ENCODE measurements at places on chromosomes 2 and 18. TPM values are rescaled to one million over a fixed set of nuclear protein-coding genes. Genes with fewer than 3 reads are reported as not detected.

The NLRC4 gene
- 0.11 TPM for total RNA-seq

The PROKR1 gene
- total RNA-seq, result 3.1 TPM

The IL1RL2 gene
- 1.4 TPM for total RNA-seq

The GREB1 gene
- 18.5 TPM for total RNA-seq

The CNNM3 gene
- 27.4 TPM for total RNA-seq

The CD8A gene
- 0.27 TPM for total RNA-seq

The DYNAP gene
- total RNA-seq, result not detected

The NEU4 gene
- 0.66 TPM for total RNA-seq

The CDH19 gene
- 9.6 TPM for total RNA-seq

The AKAIN1 gene
- total RNA-seq, result 1.3 TPM

The ATOH8 gene
- 17.6 TPM for total RNA-seq

The ICA1L gene
- 44.2 TPM for total RNA-seq

The NETO1 gene
- 49.0 TPM for total RNA-seq

The HTR2B gene
- total RNA-seq, result 1.0 TPM

The APOB gene
- 0.11 TPM for total RNA-seq

The BOLL gene
- total RNA-seq, result 0.27 TPM

The PCARE gene
- 57.0 TPM for total RNA-seq

The WDR43 gene
- total RNA-seq, result 51.7 TPM

The ERICH2 gene
- not detected for total RNA-seq

The DPP10 gene
- 22.3 TPM for total RNA-seq

The RGPD4 gene
- 2.2 TPM for total RNA-seq

The FOXD4L1 gene
- total RNA-seq, result not detected

The DSG3 gene
- 3.1 TPM for total RNA-seq

The KIF5C gene
- total RNA-seq, result 90.0 TPM

The MOGAT1 gene
- not detected for total RNA-seq

The RNF144A gene
- 52.6 TPM for total RNA-seq

The TRIP12 gene
- 289 TPM for total RNA-seq

The HOXD4 gene
- total RNA-seq, result 0.33 TPM

The HAAO gene
- total RNA-seq, result 28.8 TPM

The NOSTRIN gene
- total RNA-seq, result 8.8 TPM

The C1D gene
- total RNA-seq, result 57.0 TPM

The PUM2 gene
- total RNA-seq, result 216 TPM
